Activated CD8-positive, alpha-beta memory T cell treated with anti-CD3 and anti-CD28 coated beads, Interleukin-2, amount 10 ng/mL, durations not matched to agents 7 days and 5 days (primary cell): ENCODE measurements at places on chromosomes 16 and 17. TPM values are rescaled to one million over a fixed set of nuclear protein-coding genes. Genes with fewer than 3 reads are reported as not detected.

CCL8 gene
- not detected for total RNA-seq

DNA sequence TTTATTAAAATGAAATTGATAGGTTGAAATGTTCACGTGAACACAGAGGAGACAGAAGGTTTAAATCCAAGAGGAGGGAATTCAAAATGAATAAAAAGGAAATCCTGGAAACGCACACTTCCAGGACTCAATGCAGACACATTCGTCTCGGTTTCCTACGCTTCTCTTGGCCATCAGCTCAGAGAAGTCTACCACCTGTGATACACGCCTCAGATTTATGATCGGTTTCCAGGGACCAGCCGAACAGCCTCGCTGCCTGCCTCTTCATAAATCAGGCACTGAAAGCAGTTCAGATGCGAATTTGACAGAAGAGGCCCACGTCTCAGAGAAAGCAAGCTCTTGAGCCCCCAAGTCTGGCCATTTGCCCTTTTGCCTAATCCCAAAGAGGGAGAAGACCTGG lies 125.5 kb upstream of the IRX3 start:
- no peak for DNase-seq

DNA sequence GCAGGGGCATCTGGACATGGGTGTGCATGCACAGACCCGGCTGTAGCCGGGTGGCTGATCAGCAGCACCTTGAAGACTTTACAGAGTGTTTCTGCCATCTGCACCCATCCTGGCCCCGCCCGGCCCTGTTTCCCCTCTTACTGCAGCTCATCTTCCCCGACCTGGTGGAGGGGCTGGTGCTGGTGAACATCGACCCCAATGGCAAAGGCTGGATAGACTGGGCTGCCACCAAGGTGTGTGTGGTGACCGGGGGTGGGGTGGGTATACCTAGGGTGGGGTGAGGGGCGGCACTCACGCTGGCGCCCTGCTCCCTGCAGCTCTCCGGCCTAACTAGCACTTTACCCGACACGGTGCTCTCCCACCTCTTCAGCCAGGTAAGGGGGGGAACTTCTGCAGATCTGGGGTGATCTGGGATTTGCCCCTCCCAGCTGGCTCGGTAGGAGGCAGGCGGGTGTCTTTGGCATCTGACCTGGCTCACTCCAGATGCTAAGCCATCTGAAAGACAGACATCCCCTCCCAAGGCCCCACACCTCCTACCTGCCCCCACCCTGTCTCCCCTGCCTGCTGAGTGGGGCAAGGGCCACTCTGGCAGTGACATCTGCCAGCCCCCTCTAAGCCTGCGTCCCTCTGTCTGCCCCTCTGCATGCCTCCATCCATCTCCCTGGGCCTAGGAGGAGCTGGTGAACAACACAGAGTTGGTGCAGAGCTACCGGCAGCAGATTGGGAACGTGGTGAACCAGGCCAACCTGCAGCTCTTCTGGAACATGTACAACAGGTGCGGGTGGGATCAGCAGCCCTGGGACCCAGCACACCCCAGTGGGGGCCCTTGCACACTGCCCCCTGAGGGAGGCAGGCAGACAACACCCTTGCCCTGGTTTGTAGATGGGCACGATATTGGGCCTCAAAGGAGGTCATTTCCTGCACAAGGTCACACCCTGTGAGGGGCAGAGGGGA lies 6.6 kb downstream of the NDRG4 start:
- no peak for DNase-seq

DNA sequence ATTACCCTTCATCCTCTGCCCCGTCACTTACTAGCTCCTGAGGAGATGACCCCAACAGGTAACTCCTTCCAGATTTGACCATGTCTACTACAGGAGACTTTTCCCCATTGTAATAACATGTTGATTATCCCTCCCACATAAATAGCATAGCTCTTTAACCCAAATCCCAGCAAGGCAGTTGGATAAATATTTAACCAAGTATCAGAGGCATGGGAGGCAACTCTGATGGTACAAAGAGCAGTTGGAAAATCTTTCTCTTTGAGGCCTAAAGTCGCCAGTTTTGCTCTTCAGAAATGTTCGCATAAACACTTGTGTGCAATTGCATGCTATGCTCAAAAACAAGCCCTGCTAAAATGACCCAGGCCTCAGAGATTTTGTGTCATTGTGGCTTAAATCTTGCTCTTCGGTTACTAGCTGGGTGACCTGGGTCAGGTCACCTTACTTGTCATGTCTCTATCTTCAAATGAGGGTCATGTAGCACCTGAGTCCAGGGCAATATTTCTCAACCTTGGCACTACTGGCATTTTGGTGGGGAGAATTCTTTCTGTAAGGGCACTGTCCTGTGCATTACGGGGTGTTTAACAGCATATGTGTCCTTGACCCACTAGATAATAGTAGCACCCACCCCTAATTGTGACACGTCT lies 48.8 kb downstream of the HSD17B2 start:
- no peak for DNase-seq

BRIP1 gene
- 23.8 TPM for total RNA-seq

TMEM238L gene
- not detected for total RNA-seq

DNA sequence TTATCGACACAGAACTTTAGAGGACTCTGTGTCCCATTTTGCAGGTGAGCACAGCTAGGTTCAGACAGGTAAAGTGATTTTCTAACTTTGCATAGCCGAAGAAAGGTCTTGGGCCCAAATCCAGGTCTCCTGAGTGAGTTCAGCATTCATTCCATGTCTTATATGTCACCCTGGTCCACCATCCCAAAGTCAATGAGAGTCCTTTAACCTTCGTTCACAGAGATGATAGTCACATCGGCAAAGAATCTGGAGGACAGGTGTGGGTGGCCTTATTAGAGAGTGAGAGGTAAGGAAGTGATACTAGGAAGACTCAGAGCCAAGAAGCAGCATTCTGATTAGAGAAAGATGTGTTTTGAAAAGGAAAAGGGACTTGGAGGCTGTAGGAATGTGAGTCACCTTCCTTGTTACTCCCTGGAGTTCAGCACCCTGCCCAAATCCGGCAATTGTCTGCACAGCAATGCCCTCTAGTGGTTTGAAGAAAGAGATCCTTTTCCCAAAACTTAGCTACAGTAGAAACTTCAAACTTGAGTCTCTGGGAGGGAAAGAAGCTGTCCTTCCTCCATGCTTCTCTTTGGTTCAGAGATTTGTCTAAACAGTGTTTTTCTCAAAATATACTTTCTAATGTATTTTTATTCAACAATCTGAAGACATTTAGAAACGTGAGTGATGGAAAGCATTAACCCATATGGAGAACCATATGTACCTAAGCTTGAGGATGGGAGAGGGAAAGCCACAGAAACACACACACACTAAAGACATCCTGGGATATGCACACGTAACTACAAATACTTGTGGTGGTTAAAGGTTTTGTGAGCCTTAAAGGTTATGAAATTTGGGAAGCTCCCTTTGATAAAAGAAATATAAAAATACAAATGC lies 96.4 kb upstream of the SHISA6 start:
- no peak for DNase-seq

DNA sequence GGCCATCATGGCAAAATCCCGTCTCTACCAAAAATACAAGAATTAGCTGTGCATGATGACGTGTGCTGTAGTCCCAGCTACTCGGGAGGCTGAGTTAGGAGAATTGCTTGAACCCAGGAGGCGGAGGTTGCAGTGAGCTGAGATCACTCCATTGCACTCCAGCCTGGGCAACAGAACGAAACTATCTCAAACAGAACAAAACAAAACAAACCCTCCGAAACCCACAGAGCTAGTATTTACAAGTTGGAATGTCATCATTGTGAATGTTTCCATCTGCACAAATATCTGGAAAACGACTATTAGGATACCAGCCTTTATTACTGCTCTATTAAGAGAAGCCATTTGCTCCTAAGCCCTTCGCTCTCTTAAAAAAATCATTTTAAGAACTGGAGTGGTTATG lies 26.0 kb downstream of the SMARCE1 start:
- DNase-seq: no peak

DNA sequence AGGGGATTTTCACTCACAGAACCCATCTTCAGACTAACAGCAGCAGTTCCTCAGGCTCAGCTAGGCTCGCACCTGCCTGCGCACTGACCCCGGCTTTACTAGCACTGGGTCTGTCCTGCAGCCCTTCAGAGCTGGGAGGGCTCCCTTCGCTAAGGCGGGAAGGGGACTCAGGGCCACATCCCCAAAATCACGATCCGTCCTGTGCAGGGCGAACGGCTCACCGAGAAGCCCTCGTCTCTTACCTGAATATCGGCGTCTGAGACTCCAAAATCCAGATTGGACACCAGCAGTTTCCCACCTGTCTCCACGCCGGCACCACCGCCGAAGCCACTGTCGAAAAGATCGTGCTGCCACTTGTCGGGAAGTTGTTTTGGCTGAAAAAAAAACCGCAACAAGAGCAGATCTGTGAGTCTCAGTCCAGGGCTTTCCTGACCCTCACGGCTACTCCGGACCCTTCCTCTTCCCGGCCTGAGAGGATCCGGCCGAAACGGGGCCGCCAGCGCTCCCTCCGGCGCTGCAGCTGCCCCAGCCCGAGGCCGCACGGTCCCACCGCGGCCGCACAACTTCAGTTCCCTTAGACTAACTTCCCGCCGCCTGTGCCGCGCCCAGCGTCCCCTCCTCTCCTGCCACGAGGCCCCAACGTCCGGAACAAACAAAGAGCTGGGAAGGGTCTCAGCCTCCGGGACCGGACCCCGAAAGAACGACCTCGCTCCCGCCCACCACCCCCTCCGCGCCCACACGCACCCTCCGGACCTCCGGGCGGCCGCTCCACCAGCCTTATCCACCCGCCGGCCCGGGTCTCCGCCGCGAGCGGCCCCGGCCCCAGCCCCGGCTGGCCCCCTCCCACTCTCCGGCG lies 711 bp downstream of the ALYREF start:
- no peak for DNase-seq

GRCh38 chr17:81553616-81554181 lies 1.5 kb upstream of the FAAP100 start:
- no peak for DNase-seq

DNA sequence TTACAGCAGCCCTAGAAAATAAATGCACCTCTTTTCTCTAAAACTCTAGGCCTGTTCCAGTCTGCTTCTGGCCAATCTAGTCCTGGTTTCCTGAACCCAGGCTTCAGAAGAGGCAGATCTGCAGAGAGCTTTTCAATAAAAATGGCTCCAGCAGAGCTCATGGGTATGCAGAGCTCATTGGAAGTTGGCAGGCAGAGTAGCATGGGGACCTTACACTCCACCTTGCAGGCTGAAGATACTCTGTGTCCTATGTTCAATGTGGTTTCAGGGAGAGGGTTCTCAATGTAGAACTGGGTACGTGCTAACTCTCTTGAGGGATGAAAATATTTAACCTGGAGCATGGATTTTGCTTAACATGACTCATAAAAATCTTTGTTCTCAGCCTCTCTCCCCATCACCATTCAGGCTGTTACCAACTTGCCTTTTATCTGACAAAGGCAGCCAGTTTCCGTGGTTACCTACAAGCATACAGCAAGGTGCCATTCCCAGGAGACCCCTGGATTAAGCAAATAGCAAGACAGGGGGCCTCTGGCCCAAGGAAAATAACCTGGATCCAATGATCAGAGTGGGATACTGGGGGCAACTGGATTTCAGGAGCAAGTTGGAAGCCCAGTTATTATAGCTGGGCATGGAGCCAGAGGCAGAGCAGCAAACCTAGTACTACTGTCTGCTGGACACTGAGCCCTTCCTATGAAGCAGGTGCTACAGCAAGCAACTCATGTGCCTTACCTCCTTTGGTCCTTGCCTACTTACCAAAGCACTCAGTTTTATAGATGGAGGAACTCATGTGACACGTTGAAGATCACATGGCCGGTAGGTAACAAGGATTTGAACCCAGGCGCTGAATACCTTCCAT lies 98.2 kb upstream of the DHX40 start:
- DNase-seq: peak; percentile 37

DNA sequence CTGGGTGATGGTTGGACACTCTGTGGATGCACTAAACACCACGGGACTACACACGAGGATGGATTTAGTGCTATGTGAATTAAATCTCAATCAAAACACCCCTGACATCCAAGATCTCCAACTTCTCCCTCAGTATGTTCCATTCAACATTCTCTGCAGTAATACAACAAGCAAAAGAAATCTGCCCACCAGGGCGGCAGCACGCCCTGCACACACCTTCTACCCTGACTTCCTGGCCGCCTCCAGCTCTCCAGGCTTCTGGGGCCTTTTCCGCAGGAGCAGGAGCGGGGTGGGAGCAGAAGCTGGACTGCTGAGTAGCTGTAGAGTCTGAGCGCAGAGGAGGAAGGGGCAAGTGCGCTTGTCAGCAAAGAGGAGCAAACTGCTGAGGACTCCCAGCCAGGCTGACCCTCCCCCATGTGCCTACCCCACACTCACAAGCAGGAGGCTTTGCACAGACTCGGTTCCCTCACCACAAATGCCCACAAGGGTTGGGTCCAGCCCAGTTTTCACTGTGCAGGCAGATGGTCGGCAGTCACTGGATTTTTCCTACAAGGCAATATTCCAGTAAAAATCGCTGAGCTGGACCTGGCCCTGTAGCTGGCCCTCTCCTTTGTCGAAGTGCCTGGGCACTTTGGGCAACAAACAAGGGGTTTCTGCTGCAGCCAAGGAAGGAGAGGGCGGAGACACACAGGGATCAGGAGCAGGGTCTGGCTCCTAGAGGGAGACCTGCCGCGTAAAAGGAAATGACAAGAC lies 22.8 kb downstream of the ZDHHC7 start:
- no peak for DNase-seq

- DNase-seq: no peak
These were observed 116.1 kb upstream of the METRNL start for GRCh38 chr17:82963104-82963950.

BCO1 gene
- not detected for total RNA-seq

- no peak for DNase-seq
These were observed 27.6 kb downstream of the ELAC2 start for GRCh38 chr17:12990041-12990808.

CMIP gene
- 98.8 TPM for total RNA-seq

GRCh38 chr16:10045291-10045775 lies 136.9 kb downstream of the GRIN2A start:
- no peak for DNase-seq

ZMYND15 gene
- not detected for total RNA-seq

DNA sequence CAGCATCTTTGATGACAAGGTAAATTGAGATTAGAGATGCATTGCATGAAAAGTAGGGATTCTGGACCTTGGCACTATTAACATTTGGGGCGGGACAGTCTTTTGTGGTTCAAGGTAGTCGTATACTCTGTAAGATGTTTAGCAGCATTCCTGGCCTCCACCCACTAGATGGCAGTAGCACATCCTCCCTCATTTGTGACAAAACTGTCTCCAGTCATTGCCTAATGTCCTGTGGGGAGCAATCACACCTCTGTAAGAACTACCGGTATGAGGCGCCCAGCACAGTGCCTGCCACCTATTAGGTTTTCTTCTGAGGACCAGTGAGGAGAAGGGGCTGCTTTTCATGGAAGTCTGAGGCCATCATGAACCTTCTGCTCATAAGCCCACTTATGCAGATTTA lies 180.8 kb downstream of the RBFOX1 start:
- DNase-seq: no peak

DNA sequence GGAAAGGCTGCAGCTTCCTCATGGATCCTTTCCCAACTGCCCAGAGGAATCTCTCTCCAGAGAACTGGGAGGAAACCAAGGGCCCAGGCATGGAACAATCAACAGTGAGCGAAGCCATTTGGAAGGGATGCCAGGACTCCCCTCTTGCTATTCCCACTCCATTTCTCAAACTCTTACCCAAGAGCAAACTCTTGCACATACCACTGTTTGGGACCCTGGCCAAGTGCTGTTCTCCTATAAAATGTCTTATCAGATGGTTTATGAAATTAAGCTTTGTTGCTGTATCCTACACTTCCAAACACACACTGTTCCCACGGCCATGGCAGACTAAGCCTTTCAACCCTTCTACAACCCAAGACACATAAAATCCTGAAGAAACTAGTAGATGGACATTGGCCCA lies 48.3 kb upstream of the AXIN2 start:
- no peak for DNase-seq
